ENCODE measurements at places on chromosomes 5 and 9.

DNA sequence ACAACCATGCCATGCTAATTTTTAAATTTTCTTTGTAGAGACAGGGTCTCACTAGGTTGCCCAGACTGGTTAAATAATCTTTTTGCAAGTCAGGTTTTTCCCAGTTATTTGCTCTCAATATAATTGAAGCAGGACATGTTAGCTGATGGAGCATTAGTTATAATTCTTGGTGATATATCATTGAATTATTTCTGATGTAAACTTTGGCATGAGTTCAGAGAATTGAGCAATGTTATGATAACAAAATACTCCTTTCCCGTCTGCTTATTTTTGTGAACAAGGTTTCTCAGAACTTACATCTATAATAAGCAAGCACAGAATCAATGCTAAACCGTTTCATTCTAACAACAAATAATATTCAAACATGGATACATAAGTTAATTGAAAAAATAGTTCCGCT is 37.8 kb downstream of the BHMT start:
- peak; percentile 38 for DNase-seq

- DNase-seq = no peak
These were observed 14.2 kb upstream of the PHYKPL start for GRCh38 chr5:178246624-178247279.

DNA sequence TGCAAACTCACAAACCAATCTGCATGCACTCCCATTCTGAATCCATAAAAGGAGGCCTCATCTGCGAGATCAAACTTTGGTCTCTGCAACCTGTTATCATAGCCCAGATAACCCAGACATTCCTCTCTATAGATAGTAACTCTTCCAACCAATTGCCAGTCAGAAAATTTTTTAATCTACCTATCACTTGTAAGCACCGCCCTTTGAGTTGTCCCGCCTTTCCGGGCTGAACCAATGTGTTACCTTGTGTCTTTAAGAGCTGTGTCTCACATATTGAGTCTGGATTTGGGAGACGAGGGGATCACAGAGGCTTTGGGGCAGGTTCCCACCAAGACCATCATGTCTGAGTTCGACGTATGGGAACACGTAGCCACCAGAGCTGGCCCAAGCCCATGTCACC is 91.1 kb upstream of the PPP1R26 start:
- DNase-seq = no peak

GRCh38 chr5:133242221-133242835 is 190.5 kb downstream of the HSPA4 start:
- DNase-seq = no peak

DNA sequence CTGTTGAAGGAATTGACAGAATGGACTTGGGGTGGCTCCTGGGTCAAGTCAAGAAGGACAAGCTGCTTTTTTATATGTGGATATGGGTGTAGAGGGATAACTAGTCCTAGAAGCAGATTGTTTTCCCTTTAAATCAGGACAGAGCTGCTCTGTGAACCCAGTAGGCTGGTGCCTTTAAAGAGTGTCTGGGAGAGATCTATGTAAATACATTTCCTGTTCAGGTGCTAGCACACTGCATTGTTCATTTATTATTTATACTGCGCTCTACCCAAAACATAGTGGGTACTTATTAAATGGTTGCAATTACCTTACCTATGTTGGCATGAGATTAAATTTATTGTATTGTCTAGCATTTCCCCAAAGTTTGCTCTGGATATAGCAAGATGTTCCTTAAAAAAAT is 86.6 kb upstream of the EQTN start:
- no peak for DNase-seq

DNA sequence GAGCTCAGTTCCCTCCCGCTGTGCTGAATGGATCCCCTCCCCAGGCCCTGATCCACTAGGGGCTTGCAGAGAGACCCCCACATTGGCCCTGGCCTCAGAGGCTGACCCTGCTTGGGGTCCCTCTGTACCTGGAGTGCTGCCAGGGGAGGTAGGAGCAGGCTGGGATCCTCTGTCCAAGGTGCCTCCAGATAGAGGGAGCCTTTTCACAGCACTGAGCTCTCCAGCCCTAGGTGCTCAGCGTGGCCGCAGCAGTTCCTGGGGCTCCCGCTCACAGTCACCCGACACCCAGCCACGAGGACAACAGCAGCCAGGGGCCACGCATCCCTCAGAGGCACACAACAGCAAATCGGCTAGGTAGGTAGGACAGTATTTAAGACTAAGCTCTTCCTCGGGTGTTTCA is 62.2 kb upstream of the IRX2 start:
- no peak for DNase-seq

- DNase-seq = no peak
These were observed 51.3 kb downstream of the TGFBI start for GRCh38 chr5:136080113-136080482.

DNA sequence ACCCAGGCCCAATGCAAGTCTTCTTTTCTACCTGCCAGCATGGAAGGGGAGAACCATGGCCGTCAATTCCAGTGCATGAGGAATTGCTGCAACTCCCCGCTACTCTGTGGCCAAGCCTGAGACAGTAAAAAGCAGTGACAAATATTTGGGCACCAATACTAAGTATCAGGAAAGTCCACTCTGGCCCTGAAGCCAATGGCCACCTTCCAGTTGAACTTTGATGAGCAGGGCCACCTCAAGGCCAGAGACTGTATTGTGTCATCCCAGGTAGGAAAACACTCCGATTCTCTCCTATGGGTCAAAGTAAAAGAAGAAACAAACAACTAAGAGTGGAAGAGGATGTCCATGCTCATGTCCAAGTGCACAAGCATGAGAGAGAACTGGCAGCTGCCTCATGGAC is 27.1 kb downstream of the RETREG1 start:
- DNase-seq = no peak

GRCh38 chr5:97019435-97020117 is 83.7 kb downstream of the LNPEP start:
- DNase-seq = peak; percentile 41

- no peak for DNase-seq
These were observed 165.5 kb downstream of the TLR4 start for GRCh38 chr9:117869712-117870111.

DNA sequence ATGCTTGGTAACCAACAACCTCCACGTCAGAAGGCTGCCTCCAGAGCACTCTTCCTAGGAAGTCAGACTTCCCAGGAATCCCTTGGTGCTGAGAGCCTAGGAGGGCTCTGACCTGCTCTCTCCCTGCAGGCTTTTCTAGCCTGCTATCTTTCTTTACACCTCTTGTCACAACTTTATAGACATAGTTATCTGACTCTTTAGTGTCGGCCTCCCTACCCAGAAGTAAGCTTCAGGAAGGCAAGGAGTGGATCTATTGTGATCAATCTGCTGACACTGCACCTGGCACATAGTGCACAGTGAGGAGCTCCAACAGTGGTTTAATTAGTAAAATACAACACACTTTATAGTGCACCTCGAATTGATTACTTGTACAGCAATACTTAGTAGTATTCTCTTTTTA is 2.3 kb downstream of the AFAP1L1 start:
- DNase-seq = no peak

GRCh38 chr9:35564658-35565061 is 40.4 kb upstream of the TESK1 start:
- DNase-seq = no peak

GRCh38 chr5:119948162-119948561 is 318.8 kb downstream of the FAM170A start:
- DNase-seq = no peak

DNA sequence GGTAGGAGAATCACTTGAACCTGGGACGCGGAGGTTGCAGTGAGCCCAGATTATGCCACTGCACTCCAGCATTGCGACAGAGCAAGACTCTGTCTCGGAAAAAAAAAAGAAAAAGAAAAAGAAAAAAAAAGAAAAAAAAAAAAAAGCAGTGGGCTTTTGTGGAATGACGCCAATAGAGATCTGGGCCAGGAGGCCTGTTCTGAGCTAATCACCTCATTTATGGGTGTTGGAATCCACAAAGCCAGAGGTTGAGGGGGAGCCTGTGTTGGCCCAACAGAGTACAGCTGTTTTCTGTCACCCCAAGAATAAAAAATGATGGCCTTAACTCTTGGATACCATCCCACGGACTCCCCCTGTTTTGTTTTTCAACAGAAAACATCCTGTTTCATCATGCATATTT is 18.5 kb downstream of the OSTF1 start:
- no peak for DNase-seq

- DNase-seq = no peak
These were observed 2.8 kb downstream of the GHR start for GRCh38 chr5:42426016-42426415.

- DNase-seq = no peak
These were observed at the start of gene PTGS1 for GRCh38 chr9:122370869-122371755. Gene PTGS1, plus strand, starts transcription at chr9:122371024. Its CDS starts 61 bp downstream, at chr9:122371085.

DNA sequence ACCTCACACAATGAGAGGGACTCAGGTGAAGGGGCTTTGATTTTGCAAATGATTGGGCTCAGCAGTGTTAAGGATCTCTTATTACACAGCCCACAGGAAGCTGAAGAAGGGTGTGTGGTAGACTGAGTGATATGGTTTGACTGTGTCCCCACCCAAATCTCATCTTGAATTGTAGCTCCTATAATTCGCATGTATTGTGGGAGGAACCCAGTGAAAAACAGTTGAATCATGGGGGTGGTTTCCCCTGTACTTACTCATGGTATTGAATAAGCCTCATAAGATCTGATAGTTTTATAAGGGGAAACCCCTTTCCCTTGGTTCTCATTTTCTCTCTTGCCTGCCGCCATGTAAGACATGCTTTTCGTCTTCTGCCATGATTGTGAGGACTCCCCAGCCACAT is 132.5 kb upstream of the FBXL7 start:
- DNase-seq = no peak

DNA sequence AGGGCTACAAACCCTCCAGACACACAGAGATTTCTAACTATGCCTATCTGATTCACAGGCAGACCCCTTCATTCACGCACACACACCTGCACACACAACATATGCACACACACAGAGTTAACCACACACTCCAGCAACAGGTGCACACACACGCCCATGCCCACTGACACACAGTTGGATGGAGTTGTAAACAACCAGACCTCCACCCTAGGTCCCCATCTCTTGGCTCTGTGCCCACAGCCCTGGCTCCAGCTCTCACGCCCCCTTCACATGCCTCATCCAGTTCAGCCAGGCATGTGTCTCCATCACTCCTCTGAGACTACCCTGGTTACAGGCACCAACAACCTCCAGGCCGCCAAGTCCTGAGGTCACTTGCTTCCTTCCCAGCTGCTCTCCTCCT is 61.1 kb downstream of the PSD2 start:
- DNase-seq = no peak

- peak; percentile 51 for DNase-seq
These were observed 221.6 kb downstream of the NR2F1-AS1 start for GRCh38 chr5:93359296-93359959.

Measured in fibroblast of skin of scalp (primary cell).